ENCODE measurements at places on chromosomes 12 and 14.

- no peak for DNase-seq
These were observed 2.0 kb upstream of the CLEC6A start for GRCh38 chr12:8453796-8454195.

DNA sequence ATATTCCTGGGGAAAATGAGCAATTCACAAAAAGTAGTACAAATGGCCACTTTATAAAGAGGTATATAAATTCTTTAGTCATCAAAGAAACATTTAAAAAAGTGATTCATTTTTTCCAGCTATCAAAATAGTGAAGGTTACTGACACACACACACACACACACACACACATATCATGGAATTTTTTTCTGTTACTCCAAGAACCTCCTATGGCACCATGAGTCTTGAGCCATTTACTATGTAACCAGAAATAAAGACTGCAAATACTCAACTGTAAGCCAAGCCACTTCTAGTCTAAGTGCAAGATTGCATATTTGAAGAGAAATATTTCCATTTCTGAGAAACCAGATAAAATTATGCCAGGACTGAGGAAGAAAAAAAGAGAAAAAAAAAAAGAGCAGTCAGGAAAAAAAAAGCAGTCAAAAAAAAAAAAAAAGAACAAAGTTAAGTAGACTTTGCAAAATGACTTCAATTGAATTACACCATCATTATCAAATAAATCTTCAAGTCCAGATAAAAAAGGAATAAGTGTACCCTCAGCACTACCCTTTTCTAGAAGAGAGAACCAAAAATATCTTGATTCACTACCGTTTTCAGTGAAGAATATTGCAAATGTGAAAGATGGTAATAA, 275.7 kb downstream of the DAD1 start:
- no peak for DNase-seq

DNA sequence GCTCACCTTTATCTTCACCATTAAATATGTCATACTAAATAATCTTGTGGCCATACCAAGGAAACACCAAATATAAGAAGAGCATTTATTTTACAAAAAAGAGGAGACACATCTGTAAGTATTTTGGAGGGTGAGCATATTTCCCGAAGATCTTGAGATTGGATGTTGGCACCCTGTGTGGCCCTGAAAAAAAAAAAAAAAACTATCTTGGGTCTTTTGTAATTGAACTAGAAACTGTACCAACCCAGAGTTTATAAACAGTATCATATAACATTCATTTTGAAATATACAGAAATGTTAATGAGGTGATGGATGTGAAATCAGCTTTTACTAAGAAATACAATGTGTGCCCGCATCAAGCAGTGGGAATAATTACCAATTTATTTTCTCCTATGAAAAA, 104.0 kb upstream of the FRMD6 start:
- DNase-seq, result no peak

DNA sequence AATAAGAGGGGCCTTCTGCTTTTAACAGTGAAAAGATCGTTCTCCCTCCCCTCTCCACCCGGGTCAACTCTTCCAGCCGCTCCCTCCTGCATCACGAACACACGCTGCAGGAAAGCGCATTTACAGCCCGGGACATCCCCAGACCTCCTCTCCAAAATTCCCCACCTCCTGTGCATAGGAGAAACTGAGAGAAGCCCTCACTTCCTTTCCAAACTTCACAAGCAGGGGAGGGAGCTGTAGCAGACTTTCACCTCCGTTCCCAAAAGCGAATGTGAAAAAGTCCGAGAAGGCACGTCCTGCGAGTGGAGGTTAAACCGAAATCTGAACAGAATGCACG, 513 bp downstream of the BCAT1 start:
- no peak for DNase-seq

DNA sequence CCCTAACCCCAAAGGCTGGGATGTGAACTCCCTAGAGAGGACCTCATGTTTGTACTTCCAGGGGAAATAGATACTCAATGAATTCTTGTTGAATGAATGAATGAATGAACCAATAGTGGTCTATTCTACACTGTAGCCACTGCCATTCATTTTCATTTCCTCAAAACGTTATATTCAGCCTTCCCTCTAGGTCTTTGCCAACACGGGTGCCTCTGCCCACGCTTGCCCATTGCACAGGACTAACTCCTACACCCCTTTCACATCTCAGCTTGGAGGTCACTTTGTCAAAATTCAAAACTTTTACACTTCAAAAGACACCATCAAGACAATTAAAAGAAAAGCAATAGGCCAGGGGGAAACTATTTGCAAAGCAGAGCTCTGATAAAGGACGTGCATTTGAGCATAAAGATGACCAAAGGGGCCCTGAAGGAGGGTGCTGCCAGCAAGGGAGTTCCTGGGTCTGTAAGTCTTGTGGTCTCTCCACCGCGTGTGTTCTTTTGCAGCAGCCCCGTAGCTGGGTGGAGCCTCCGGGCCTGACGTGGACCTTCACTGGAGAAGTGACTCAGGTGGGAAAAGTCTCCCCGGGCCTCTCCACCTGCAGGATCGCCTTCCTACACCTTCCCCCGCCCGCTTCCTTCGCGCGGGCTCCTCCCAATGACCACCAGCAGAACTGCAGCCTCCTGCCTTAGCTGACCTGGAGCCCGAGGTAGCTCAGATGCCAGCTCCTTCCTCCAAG, 31.5 kb downstream of the TMEM63C start:
- peak; percentile 54 for DNase-seq

DNA sequence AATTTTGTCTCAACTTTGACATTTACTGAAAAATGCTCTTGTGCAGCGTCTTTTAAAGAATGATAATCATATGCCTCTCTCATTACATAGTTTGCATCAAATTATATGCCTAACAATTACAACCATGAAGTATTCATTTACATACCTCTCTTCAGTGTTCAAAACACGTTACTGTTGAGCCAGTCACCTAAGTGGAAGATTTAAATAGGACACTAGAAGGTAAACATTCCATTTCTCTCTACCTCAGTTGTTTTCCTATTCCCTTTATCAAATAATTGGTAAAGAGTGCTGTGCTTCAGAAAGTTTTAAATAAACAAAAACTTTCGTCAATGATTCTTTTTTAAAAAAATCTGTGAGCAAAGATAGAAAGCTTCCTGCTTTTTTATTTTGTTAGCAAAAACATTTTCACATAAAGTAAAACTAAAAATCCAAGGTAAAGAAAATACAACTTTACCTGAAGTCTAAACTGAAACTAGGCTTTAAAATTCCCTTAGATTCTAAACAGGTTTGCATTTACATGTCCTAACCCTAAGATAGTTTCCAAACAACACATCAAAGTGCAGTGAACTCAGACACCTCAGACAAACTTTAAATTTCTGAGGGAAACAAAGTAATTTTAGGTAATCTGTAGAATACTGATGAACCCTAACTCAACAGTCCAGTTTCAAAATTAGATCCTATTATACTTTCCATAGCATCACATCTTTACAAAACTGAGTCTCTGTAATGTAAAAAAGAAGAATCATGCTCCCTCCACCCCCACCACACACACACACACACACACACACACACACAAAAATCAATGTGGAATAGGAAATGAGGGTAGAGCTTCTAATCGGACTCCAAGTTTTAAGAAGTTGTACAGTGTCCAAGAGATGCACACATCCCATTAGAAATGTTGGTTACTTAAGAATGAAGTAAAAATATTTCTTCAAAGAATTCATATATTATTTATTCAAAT, 46.2 kb downstream of the PAWR start:
- no peak for DNase-seq

GRCh38 chr14:73149753-73150152, 13.4 kb downstream of the PSEN1 start:
- no peak for DNase-seq

- DNase-seq, result peak; percentile 5
These were observed 9.8 kb upstream of the PNMA1 start for GRCh38 chr14:73723797-73724661.

DNA sequence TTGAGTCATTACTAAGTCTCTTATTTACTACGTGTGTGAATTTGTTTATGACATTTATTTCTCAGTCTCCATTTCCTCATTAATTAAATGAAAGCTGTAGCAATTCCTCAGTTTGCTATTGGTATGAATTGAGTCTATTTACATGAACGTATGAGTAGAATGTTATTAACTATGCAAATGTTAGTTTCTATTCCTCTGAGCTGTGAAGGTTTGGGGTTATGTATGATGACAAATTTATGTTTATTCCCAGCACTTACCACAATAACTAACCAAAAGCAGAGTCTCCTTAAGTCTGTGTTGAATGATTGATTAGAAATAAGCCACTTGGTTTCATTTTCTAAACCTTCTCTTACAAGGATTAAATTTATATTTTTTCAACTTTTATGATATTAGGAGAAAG, 1340.9 kb downstream of the FSCB start:
- no peak for DNase-seq

GRCh38 chr14:102212356-102212755, 72.7 kb downstream of the WDR20 start:
- DNase-seq, result no peak

GRCh38 chr12:73951956-73952703, 585.5 kb upstream of the ATXN7L3B start:
- no peak for DNase-seq

DNA sequence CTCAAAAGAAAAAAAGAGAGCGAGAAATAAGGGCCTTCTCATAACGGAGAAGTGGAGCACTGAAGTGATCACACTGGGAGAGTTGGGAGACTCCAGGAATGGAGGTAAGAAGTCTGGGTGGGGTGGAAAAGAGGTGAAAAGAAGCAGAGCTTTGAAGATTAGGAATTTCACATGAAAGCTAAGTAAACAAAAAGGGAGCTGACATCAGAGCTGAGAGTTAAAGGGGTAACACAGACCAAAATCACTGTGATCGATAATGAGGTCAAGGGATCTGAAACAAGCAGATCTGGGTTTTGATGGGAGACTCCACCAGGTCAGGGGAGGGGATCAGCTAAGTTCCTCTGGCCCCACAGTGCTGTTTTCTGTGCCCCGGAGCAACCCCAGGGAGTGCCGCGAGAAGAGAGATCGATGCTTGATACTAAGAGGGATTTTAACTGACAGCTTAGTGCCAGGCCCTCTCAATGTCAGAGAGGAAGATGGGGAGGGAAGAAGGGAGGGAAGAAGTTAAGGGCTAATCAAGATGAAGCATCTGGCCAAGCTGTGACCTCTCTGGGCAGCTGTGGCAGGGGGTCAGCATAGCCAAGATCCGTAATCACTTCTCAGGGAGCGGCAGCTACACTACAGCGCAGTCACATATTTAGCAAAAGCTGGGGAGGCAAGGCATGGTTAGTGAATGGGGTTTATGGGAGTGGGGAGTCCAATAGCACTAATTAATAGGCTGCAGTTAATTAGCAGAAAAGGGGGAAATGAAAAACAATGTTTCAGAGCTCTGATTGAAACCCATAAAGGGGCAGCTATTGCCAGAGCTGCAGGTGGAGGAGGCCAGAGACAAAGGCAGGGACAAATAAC, 8.0 kb downstream of the AQP6 start:
- no peak for DNase-seq

DNA sequence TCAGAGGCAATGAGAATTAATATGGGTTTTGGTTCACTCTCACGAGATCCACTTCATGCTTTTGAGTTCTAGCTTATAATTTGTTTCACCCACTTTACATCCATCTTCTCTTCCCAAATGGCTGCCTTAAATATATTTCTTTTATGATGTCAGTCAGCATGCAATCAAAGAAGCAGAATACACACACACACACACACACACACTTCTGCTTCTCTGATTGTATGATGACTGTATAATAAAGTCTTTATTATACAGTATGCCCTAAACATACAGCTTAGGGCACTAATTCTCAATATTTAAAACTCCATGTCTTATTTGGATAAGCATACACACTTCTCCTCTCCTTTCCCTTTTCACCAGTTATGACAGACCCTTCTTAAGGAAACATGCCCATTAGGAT, 6.7 kb upstream of the ETV6 start:
- DNase-seq, result no peak

DNA sequence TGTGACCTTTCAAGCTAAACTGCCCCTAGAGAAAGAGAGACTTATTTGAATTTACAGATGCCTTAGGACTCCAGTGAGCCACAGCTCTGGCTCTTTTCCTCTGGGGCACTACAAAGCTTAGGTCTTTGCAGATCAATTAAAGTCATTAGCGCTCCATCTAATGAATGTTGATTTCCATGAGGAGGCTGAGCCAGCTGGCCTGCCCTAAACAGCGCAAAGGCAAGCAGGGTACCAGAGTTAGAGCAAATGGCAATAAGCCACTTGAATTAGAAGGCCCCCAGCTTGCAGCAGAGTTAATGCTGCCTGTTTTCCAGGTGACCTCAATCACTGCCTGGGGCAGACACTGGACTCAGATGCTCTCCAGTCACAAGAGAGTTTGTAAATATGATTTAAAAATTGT, 695.3 kb downstream of the DIO2 start:
- DNase-seq, result no peak

GRCh38 chr12:48007206-48007605, 2.9 kb upstream of the COL2A1 start:
- DNase-seq, result no peak

GRCh38 chr14:86787717-86788116, 1205.3 kb downstream of the GALC start:
- DNase-seq, result no peak

GRCh38 chr12:86719381-86719780, 463.2 kb upstream of the MGAT4C start:
- DNase-seq, result no peak

DNA sequence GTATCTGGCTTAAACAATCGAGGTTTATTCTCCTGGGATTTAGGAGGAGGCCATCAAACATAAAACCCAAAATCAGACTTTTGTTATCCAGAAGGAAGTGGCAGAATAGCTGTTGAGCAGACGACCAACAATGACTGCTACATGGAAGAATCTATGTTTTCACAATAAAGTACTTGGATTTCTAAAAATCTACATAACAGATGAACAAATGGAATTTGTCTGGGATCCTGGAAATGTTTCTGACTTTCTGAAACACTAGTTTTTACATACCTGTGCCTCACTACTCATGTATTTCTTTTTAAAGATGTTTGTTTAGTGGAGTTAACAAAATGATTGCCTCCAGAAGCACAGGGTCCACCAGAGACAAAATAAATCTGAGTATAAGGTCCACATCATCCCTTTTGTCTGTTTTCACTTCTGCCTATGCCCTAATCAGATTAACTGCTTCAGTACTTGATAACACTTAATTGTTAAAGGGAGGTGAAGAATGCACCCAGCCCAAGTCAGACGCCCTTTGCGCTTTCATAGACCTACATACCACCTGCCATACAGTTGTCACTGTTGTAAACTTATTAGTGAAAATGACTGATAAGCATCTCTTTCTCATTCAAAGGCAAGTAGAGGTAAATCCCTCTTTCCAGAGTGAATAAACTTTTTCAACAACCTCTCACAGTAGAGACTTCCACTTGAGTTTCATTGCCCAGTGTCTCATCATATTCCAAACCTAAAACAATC, 164.6 kb downstream of the EGLN3 start:
- DNase-seq, result no peak

- no peak for DNase-seq
These were observed 646 bp downstream of the FBLN5 start for GRCh38 chr14:91946622-91947474.

DNA sequence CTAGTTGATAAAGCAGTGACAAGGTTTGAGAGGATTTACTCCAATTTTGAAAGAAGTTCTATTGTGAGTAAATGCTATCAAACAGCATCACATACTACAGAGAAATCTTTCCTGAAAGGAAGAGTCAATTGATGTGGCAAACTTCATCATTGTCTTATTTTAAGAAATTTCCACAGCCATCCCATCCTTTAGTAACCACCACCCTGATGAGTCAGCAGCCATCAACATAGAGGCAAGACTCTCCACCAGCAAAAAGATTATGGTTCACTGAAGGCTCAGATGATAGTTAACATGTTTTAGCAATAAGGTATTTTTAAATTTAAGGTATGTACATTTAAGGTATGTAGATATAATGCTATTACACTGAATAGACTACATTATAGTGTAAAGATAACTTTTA, 122.1 kb upstream of the ARHGAP5 start:
- no peak for DNase-seq

All from GM12892 (cell line).